ENCODE measurements at places on chromosomes 2 and 18.

DNA sequence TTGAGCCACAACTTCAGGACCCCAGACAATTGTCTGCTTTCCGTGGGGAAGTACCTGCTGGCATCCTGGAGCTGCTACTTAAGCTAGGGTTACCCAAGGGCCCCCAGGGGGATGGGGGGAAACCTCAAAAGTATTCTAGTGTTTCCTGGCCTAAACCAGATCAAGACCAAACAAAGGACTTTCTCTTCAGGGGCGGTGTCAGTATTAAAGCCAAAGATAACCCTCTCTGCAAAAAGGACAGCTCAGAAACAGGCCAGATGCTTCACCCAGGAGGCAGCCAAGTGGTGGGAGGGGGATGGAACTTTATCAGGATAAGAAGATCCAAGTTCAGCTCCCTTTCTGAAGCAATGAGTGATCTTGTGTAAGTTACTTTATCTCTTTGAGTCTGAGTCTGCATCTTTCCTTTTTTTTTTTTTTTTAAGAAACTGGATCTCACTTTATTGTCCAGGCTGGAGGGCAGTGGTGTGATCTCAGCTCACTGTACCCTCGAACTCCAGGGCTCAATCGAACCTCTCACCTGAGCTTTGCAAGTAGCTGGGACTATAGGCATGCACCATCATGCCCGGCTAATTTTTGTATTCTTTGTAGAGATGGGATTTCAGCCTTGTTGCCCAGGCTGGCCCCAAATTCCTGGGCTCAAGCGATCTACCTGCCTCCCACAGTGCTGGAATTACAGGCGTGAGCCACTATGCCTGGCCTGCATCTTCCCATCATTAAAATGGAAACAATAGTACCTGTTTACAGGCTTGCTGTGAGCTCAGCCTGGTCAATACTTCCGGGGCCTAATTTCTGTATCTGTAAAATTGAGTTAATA lies 151.8 kb upstream of the PTPRM start:
- DNase-seq: no peak

- DNase-seq: no peak
These were observed 170.7 kb upstream of the ERBB4 start for GRCh38 chr2:212709280-212709679.

DNA sequence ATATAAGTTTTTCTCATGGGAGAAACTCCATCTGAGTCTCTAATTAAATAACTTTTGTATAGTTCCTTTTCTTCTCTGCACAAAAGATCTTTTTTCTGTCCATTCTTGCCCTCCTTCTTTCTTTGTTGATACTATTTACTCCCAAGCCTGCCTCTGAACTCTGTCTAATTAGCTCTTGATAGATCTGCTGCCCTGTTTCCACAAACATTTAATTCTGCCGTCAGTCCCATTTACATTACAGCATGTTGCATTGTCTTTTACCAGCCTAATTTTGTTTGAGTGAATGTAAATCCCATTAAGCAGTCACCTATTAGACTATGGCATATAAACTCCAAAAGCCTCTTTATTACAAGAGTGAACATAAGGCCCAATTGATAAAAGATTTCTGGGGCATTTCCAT lies 254.4 kb downstream of the ERBB4 start:
- DNase-seq: no peak

- DNase-seq: no peak
These were observed 891 bp upstream of the FTCDNL1 start for GRCh38 chr2:199851883-199852282.

GRCh38 chr18:30908381-30908780 lies 134.2 kb downstream of the DSC3 start:
- no peak for DNase-seq

DNA sequence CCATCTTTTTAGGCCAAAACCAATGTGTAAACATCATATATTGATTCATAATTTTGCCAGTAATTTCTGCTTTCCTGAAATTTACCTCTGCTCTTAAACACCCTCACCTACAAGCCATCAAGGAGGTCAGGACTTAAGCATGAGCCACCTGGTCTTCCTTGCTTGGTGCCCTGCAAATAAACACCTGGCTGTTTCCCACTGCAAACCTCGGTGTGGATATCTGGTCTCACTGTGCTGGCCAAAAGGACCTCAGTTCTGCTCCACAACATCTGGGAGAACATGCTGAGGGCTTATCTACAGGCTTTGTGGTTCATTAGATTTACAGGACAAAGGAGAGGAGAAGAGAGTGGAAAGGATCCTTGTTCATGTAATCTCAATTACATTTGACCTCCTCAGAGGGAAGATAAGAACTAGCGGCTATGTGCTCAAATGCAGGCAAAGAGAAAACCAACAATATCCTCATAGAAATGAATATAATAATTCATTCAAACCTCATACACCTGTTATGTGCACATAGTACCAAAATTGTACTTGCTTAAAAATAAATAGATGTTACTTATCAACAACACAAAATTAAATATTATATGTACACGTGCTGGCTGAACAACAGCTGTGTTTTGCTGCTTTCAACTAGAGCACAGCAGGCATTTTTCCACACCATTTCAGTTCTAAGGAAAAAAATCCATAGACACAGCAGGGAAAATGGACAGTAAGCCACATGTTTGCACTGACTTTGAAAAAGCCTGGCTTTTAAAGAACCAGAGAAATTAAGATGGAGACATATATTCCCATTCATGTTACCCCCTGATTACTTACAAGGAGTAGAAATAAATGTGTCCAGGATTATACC lies 465.1 kb downstream of the LPIN1 start:
- DNase-seq: no peak

- DNase-seq: peak; percentile 10
These were observed 56.1 kb upstream of the SLC35G4 start for GRCh38 chr18:11553098-11553940.

DNA sequence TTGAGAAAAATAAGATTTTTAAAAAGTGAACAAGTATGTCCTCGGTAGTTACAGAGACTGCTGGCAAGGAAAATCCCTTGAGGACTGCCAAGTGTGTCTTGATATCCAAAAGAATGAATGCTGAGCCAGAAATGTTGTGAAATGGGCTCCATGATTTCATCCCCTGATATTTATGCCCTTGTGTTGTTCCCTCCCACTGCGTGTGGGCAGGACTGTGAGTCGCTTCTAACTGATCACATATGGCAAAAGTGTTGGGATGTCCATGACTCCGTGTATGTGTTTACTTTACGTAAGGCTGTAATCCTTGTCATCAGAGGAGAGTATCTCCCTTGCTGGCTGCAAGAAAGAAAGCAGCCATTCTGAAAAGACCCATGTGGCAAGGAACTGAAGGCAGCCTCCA lies 285.1 kb downstream of the SS18 start:
- DNase-seq: no peak

- no peak for DNase-seq
These were observed 174.7 kb downstream of the DNER start for GRCh38 chr2:229539628-229540027.

- DNase-seq: no peak
These were observed 135.6 kb upstream of the DAPL1 start for GRCh38 chr2:158659483-158659882.

DNA sequence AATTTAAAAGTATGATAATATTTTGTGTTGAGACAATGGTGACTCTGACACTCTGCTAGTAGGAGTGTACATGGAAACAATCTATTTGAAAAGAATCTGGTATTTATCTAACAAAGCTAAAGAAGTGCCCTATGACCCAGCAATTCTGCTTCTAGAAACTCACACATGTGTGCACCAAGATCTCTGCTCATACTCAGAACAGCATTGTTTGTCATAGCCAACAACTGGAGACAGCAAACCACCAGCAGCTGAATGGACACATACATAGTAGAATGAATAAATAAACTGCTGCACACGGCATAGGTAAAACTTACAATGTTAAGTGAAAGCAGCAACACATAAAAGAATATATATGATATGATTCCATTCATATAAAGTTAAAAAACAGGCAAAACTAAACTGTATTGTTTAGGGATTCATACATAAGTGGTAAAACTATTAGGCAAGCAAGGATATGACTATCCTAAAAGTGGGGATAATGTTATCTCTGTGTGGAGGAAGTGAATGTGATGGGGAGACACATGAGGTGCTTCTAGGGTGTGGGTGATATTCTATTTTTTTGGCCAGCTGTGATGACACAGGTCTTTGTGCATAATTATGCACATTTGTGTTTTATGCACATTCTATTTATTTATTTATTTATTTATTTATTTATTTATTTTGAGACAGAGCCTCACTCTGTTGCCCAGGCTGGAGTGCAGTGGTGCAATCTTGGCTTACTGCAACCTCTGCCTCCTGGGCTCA lies 71.1 kb downstream of the RFTN2 start:
- DNase-seq: no peak

- no peak for DNase-seq
These were observed 16.2 kb upstream of the RAB1A start for GRCh38 chr2:65146078-65146477.

Data from T-cell (primary cell).